Substantia nigra (tissue), 51 donors: ENCODE measurements at places on chromosomes 16 and 17.

- no peak for DNase-seq
Measured at GRCh38 chr16:84117494-84117843, 727 bp upstream of the MBTPS1 start.

DNA sequence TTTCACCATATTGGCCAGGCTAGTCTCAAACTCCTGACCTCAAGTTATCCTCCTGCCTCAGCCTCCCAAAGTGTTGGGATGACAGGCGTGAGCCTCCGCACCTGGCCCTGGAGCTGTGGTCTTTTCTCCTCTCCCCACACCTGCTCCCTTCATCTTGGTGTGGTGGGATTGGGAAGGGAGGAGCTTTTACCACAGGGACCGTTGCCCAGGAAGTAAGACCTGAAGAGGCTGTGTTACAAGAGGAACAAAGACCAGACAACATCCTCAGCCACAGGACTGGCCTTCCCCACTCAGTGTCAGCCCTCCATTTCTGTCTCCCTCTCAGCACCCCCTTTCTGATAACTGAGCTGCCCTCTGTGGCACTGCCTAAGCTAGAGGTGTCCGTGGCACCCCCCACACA lies 9.4 kb upstream of the C17orf113 start:
- no peak for DNase-seq

GRCh38 chr16:85475233-85475632 lies 137.9 kb upstream of the GSE1 start:
- DNase-seq: no peak

DNA sequence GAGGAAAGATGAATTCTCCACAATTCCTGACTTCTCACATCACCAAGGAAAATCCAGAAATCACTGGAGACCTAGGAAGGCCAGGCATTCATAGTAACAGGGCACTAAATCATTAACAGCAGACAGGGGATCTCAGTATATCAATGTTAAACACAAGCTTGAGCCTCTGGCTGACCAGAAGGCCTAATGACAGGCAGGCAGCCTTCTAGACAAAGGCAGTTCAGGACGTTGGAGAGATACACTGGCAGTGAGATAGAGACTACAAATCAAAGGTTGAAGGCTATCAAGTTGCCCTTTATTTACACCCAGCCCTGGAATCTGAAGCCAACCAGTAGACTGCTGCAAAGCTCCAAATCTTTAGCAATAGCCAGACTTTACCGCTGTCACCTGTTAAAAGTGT lies 422.8 kb upstream of the CCL2 start:
- no peak for DNase-seq

DNA sequence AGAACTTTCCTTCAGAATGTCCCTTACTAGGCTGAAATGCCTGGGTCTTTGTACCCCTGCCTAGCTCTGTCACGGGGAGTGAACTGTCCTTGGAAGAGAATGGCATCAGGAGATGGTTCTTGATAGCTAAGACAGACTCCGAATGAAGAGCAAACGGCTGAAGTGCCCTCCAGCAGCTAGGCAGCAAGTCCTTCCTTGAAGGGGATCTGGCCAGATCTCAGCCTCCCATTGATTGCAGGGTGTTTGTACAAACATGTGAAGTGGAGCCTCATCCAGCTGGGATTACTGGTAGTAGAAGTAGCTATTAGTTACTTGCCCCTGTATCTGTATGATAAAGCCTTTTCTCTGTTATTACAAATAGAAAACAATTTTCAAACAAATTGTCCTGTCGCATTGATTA lies 30.9 kb downstream of the LRRC36 start:
- no peak for DNase-seq

DNA sequence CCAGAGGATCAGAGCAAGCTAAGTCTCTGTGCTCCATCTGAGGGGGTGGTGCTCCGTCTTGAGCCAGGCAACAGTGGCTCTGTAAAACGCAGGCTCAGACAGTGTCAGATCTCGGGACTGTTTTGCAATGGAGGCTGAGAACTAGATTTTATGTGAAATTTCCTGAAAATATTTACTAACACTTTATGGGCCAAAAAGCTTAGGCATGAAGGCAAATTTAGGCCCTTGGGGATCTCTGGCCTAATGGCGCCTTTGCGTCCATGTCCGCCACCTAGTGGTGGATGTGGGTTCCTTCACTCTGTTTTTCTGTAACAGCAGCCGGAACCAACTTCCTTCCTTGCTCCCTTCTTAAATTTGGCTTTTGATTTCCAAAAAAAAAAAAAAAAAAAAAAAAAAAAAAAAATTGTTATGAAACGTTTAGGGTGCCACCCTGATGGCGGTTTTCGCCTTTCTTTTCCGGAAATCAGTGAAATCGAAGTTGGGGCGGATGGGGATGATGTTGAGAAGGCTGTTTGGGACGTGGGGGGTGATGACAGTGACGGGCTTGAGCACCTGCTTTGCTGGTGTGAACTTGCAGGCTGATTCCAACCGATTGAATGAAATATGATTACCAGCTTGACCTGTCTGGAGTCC lies 14.0 kb upstream of the ELAC2 start:
- DNase-seq: no peak

DNA sequence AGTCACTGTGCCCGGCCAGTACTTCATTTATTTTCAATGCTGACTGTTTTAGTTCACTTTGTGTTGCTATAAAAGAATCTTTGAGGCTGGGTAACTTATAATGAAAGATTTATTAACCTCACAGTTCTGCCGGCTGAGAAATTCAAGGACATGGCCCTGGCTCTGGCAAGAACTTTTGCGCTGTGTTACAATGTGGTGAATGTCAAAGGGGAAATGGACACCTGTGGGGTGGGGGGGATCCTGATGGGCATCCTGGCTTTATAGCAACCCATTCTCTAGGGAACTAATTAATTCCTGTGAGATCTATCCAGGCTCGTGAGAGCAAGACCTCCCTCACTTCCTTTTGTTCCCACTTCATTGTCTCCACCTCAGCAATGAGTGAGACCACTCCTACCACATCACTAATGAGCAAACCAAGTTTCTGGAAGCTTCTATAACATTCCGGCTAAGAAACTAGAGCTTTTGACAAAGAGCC lies 17.1 kb upstream of the CDH3 start:
- no peak for DNase-seq

DNA sequence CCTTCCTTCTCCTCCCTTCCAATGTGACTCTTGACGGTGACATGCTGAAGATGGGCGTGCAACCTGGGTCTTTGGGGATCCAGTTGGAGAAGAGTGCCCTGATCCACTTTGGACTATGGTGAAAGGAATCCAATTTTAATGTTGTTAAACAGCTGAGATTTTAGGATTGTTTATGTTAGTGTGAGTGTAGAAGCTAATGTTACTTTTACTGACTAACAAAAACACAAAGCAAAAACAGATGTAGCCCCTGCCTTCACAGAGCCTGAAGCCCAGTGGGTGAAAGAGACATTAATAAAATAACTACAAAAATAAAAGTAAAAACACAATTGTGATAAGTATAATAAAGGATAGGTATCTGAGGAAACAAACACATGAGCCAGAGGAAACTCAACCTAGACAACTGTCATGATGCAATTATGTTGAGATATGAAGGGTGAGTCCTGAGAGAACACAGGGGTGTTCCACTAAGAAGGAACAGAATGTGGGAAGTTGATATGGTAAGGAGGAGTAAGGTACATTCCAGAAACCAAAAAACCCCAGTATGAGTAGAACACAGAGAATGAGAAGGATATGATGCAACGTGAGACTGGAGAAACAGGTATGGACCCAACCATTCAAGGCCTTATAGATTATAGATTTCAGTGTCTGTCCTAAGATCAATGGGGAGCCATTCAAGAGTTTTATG lies 115.1 kb upstream of the PMFBP1 start:
- no peak for DNase-seq

GRCh38 chr17:18258356-18259038 lies at the start of gene FLII:
Gene FLII (minus strand): TSS chr17:18258738. CDS start chr17:18258690, 48 bp downstream.
- DNase-seq: peak; percentile 61
